Activated CD4-positive, alpha-beta T cell treated with anti-CD3 and anti-CD28 coated beads, Interleukin-2, amount 50 U/mL, for 4 hours (primary cell): ENCODE measurements at places on chromosomes 7 and 10.

- DNase-seq: no peak
These were observed 103.2 kb downstream of the CNNM2 start for GRCh38 chr10:103021150-103021899.

DNA sequence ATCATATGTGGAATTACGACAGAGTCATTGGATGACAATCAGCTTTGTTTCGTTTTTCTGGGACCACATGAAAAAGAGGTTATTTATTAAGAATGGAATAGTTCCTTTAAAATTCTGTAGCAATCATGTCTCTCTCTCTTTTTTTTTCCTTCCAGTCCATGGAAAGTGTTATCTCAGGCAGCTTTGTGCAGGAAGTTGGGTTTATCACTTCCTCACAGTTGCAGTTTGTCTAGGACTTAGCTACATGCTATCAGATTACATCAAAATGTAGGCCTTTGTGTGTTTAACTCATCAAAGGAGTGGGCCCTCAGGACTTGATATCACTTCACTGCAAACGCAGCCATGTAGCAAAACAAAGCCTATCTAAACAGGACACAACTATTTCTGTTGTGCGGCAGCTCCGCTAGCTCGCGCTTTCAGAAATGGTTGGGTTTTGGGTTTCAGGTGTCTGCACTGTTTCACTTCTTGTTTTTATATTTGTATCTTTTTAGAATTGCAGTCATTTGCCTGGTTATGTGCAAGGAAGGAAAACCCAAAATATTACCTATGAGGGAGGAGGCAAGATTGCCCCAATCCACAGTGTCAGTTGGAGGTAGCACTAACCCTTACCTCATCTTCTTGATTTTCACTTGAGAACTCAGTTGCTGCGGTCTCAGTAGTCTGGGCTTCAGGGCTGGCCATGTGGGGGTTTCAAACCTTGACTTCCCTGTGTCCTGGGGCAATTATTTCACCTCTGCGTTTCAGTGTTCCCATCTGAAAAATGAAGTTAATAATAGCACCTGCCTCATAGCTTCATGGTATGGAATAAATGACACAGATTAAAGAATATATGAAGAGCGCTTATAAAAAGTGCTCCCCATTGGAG, 66.7 kb downstream of the HHEX start:
- DNase-seq: no peak

GRCh38 chr10:28806951-28807759, 129.8 kb downstream of the BAMBI start:
- DNase-seq: no peak

GRCh38 chr7:36487756-36488336, 98.2 kb downstream of the ANLN start:
- DNase-seq: no peak

DNA sequence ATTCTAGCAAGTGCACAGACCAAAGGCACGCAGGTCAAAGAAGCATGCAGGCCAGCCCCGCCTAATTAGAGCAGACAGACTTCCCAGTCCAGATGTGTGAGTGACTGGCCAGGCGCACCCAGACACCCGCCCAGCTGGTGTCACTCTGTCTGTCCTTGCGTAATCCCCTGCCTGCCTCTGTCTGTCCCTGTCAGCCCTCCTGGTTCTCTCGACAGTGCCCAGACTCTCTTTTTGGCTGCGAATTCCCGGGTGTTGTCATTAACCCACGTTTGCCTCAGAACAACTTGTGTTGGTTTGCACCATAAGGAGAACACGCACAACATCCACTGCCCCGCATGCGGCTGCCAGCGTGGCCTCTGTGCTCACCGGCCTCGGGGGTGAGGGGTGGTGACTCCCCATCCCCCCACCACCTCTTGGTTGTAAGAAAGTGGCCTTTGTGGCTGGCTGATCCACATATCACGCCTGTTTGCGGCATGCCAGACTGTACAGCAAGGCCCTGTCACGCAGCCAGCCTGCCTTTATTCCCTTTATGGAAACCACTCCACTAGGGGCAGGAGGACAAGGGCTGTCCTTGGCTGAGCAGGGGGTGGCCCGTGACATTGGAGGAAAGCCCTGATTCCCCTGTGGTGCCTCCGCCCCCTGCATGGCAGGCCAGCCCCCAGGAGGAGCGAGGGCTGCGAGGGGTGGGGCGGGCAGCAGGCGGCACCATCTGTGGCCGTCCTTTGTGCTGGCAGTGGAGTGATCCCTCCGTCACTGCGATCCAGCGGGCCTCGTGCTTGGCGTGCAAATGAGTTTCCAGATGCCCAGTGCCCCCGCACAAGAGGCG, 72.8 kb upstream of the PPIF start:
- DNase-seq: no peak

GRCh38 chr10:118012952-118013525, 33.7 kb downstream of the RAB11FIP2 start:
- DNase-seq: no peak

- no peak for DNase-seq
These were observed 70.3 kb downstream of the PARP12 start for GRCh38 chr7:139992353-139993044.

- DNase-seq: no peak
These were observed 76.2 kb downstream of the NXPH1 start for GRCh38 chr7:8509621-8510020.

GRCh38 chr7:155922067-155922816, 110.0 kb upstream of the SHH start:
- no peak for DNase-seq

GRCh38 chr10:87799860-87800259, 18.2 kb downstream of the ATAD1 start:
- DNase-seq: no peak

DNA sequence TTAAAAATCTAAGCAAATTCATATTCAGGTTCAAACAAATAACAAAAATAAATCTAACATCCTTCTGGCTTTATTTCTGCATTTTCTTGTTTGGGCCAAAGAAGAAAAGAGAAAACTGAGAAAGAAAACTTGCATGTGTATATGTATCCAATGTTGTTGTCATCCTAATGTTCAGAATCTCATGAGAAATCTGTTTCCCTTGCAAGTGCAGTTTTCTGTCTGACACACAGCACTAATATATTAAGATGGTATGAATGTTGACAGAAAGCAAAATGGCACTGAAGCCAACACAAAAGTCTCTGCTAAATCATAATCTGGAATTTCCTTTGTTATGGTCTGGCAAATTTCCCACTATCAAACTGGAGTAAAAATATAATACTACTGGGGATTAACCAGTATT, 235.9 kb downstream of the HGF start:
- DNase-seq: no peak

DNA sequence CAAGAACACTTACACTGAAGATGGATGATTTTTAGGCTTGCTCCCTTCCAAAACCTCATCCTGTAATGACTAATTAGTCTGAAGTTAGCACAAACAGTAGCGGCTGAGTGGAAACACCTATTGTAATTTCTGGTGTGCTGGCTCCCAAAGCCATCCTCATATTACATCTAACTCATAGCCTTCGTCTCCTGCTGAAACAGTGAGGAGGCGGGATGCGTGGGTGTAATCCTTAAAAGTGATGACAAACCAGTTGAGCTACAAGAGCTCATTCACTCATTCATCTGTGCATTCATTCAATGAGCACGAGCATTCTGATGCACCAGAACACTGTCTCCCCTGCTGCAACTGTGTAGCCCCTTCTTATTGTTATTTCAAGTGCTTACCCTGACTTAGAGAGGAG, 235.3 kb downstream of the CALN1 start:
- DNase-seq: no peak

DNA sequence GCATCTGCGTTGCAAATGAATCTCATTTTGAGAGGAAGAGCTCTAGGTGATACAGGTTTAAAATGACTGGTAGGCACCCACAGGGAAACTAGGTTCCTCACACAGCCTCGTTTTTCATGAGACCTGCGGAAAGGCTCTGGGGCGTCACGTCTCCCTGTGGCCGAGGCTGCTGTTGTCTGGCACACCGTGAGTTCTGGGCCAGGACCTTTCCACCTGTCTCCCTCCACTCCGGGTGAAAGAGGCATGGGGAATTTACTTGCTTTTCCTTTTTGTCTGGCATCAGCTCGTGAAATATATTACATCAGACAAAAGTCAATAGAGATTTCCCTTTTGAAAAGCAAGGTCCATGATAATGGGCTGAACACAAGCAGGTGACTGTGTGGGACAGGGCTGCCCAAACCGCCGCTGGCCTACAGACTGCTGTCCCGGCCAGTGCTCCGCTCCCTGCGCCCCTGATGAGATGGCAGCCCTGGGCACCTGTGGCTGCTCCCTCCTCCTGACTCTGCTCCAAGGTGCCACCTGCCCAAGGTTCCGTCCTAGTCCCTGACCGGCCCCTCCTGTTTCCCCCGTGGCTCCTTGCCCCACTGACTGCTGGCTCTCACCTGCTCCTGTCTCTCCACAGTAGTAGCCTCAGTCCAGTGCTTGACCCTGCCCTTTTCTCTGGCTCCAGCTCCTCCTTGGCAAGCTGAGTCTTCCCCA, 109.6 kb downstream of the NKX6-2 start:
- DNase-seq: no peak

- DNase-seq: no peak
These were observed 79.1 kb downstream of the NAMPT start for GRCh38 chr7:106205621-106206222.

GRCh38 chr7:33109758-33110238, 594 bp upstream of the RP9 start:
- DNase-seq: no peak

GRCh38 chr7:2512713-2513112, 6.9 kb upstream of the LFNG start:
- DNase-seq: no peak

GRCh38 chr7:131826960-131827359, 270.5 kb upstream of the PODXL start:
- no peak for DNase-seq

DNA sequence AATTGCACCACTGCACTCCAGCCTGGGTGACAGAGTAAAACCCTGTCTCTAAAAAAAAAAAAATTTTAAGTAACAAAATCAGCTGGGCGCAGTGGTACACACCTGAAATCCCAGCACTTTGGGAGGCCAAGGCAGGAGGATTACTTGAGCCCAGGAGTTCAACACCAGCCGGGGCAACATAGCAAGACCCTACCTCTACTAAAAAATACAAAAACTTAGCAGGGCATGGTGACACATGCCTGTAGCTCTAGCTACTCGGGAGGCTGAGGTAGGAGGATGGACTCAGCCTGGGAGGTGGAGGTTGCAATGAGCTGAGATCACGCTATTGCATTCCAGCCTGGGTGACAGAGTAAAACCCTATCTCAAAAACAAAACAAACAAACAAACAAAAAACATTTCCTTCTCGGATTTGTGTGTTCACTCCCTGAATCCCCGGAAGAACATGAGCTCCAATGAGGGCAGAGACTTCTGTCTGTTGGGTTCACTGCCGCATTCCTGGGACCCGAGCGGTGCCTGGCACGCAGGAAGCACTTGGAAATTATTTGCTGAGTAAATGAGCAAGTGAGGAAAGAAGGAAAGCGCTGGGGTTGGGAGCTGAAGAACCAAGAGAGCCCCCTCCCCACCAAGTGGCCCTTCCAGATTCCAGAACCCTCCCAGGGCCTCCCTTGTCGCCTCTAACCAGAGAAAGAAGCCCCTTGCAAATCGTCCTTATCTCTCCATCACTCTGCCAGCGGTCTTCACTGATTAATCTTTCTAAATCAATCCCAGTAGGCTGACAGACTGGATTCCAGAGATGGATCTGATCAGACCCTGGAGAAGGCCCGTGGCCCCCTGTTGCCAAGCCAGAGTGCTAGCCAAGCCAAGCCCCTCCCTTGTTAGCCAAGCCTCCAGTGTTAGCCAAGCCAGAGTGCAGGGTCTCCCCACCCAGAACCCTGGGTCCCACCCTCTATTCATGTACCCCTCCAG, 6.2 kb downstream of the TNRC18 start:
- no peak for DNase-seq

DNA sequence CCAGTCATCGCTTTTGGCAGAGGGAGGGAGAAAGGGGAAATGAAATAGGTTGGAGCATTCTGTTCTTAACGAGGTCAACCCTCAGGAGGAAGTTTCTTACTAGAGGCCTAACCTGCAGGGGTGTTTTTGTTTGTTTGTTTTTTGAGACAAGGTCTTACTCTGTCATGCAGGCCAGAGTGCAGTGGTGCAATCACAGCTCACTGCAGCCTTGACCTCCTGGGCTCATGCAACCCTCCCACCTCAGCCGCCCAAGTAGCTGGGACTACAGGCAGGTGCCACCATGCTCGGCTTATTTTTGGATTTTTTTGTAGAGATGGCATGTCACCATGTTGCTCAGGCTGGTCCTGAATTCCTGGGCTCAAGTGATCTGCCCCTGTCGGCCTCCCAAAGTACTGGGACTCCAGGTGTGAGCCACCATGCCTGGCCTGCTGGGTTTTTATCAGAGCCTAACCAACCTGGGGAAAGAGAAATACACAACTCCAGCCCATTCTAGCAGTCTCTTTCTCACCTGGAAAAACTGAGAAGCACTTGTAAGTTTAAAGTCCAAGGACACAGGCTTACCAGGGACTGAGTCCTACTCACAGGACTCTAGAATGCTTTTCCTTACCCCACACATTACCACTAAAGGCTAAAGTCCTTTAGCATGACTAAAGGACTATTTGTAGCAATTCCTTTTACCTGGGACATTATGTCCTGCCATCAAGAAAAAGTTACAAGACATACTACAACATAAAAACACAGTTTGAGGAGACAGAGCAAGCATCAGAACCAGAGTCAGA, 101.0 kb upstream of the EGFR start:
- no peak for DNase-seq

DNA sequence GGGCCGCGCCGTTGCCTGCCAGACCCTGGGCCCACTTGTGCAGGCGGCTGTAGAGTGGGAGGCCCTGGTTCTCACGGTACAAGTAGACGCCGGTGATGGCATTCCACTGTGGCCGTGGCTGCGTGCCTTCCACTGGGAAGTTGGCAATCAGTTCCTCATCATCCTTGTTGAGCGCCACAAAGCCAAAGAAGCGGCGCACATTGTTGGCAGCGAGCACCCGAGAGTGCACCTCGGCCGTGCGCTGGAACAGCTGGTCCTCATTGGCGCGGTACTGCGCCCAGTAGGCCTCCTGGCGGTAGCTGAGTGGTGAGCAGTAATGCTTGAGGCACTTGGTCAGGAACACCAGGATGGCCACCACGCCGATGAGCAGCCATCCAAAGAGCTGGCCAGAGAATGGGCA, 5.0 kb downstream of the CALHM2 start:
- no peak for DNase-seq

GRCh38 chr10:125792342-125793300, 17.0 kb upstream of the MMP21 start:
- DNase-seq: no peak

DNA sequence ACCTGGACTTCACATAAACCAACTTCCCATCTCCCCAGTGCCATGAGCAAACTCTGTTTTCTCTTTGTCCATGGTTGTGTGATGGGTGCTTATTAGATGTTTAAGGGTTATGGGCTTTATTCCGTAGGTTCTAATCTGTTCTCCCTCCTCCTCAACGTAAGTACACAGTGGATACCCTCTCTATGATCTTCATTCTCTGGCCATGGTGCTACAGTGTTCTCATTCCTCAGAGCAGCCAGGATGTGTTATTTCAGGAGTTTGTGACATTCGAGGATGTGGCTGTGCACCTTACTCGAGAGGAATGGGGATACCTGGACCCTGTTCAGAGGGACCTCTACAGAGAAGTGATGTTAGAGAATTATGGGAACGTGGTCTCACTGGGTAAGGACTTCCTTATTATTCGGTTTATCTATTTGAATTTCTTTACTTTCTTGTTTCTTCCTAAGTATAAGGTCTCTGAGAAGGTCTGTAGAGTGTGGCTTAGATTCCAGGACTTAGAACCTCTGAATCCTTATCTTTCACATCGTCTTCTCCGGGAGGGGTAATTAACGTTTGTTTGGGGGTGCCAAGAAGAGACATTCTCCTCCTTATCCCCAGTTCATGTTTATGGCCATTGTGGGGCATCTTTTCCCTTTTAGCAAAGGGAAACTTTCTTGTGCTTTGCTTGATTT, 3.8 kb downstream of the ZNF655 start:
- DNase-seq: no peak

- DNase-seq: no peak
These were observed 359.3 kb downstream of the HGF start for GRCh38 chr7:81410471-81411117.
